Hair follicular keratinocyte (primary cell): ENCODE measurements at places on chromosomes 16 and 17. TPM values are rescaled to one million over a fixed set of nuclear protein-coding genes. Genes with fewer than 3 reads are reported as not detected.

TBC1D3E gene
- total RNA-seq = not detected in 2 replicates

SLFN12L gene
- total RNA-seq = 0.08 TPM in 1 of 2 replicates, not detected in the other

FOXN1 gene
- 0.04 and 0.08 TPM in 2 replicates for total RNA-seq

SDK2 gene
- 8.5 and 24.7 TPM in 2 replicates for total RNA-seq

WDR59 gene
- total RNA-seq = 10.4 and 18.3 TPM in 2 replicates

MT1M gene
- 0.23 and 1.1 TPM in 2 replicates for total RNA-seq

ARL5C gene
- not detected in 2 replicates for total RNA-seq

HS3ST3B1 gene
- 0.08 and 0.99 TPM in 2 replicates for total RNA-seq

BCAR1 gene
- total RNA-seq = 87.9 and 93.0 TPM in 2 replicates

PSME3 gene
- 80.7 and 143 TPM in 2 replicates for total RNA-seq

RAB26 gene
- total RNA-seq = not detected in 2 replicates

C17orf50 gene
- not detected in 2 replicates for total RNA-seq

PRR35 gene
- total RNA-seq = not detected in 2 replicates

TP53TG3F gene
- not detected in 2 replicates for total RNA-seq

OR4D1 gene
- not detected in 2 replicates for total RNA-seq

RAMP2 gene
- total RNA-seq = 2.3 TPM in 1 of 2 replicates, not detected in the other

OTOA gene
- not detected in 2 replicates for total RNA-seq

EME1 gene
- total RNA-seq = 2.1 and 8.1 TPM in 2 replicates

PRRT2 gene
- not detected in 2 replicates for total RNA-seq

KCNAB3 gene
- 0.38 and 1.3 TPM in 2 replicates for total RNA-seq

PYY gene
- total RNA-seq = 0.11 TPM in 1 of 2 replicates, not detected in the other

DNAH9 gene
- 0.94 and 1.3 TPM in 2 replicates for total RNA-seq

PRR29 gene
- total RNA-seq = 0.19 TPM in 1 of 2 replicates, not detected in the other

ARL4D gene
- 28.1 and 34.0 TPM in 2 replicates for total RNA-seq

CD300LB gene
- not detected in 2 replicates for total RNA-seq

EXOC3L1 gene
- total RNA-seq = 0.08 TPM in 1 of 2 replicates, not detected in the other

GHDC gene
- 13.3 and 13.9 TPM in 2 replicates for total RNA-seq

ITGA2B gene
- 0.15 and 0.23 TPM in 2 replicates for total RNA-seq

DPEP3 gene
- 0.27 TPM in 1 of 2 replicates, not detected in the other for total RNA-seq

EVPL gene
- total RNA-seq = 14.2 and 19.4 TPM in 2 replicates

RPGRIP1L gene
- total RNA-seq = 5.7 and 5.9 TPM in 2 replicates

KRTAP4-4 gene
- not detected in 2 replicates for total RNA-seq

TEDC2 gene
- 5.6 and 14.3 TPM in 2 replicates for total RNA-seq

ARSG gene
- total RNA-seq = 0.16 and 0.38 TPM in 2 replicates

TLCD2 gene
- 0.99 and 1.2 TPM in 2 replicates for total RNA-seq

SLC46A1 gene
- total RNA-seq = 5.2 and 6.1 TPM in 2 replicates

KRT32 gene
- 0.30 TPM in 1 of 2 replicates, not detected in the other for total RNA-seq

KCNJ18 gene
- total RNA-seq = not detected in 2 replicates

KRTAP2-2 gene
- total RNA-seq = not detected in 2 replicates

CSF3 gene
- 17.7 and 89.3 TPM in 2 replicates for total RNA-seq

ADAM11 gene
- 0.08 TPM in 2 replicates for total RNA-seq

PRSS36 gene
- 0.16 and 0.19 TPM in 2 replicates for total RNA-seq

GSPT1 gene
- total RNA-seq = 80.9 and 112 TPM in 2 replicates

PHOSPHO1 gene
- 0.11 TPM in 1 of 2 replicates, not detected in the other for total RNA-seq

CEP295NL gene
- total RNA-seq = not detected in 2 replicates

MBTD1 gene
- total RNA-seq = 1.9 and 3.9 TPM in 2 replicates

DBNDD1 gene
- 4.7 and 5.7 TPM in 2 replicates for total RNA-seq

CTNS gene
- total RNA-seq = 12.8 and 20.4 TPM in 2 replicates
